ENCODE measurements at places on chromosomes 4 and X.

DNA sequence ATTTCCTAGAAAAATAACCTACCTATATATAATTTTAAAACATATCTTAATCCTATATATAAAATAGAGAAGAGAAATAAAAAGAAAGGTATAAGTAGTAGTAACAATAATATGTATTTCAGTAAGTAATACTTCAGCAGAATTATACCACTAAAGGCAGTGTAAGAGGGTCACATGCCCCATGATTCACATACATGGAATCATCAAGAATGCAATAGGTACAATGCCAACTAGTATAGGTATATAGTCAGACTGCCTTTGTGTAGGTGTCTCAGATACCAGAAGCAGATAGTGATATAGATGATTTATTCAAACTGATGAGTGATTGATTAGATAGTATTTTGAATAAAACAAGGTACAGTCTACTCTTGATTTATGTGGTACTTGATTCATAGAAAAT, 9.4 kb downstream of the AIMP1 start:
- no peak for DNase-seq

- no peak for DNase-seq
Measured at GRCh38 chr4:180675359-180675650, 1567.9 kb upstream of the TENM3 start.

GRCh38 chr4:93359586-93359985, 469.0 kb upstream of the ATOH1 start:
- DNase-seq, result no peak

DNA sequence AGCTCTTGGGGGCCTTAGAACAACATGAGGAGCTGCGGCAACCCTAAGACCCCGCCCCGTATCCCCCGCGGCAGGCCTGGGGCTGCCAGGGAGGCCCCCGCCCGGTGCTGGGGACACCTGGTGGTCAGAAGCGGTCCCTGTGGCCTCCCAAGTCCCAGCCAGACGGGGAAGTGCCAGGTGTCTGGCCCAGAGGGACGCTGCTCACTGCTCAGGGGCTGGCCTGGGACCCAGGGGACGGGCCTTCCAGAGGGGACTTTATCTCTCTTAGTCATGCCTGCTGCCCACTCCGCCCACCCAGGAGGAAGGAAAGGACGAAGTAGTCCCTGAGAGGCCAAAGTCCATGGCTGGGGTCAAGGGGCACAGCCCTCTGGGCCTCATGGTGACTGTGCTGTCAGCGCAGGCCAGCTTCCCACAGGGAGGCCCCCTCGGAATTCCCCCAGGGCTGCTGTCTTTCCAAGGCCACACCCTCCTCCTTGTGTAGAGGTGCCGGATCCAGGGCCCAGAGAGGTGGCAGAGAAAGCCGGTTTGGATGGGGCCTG, 31.0 kb upstream of the HTRA3 start:
- no peak for DNase-seq

GRCh38 chr4:22482250-22483127, 33.4 kb downstream of the ADGRA3 start:
- DNase-seq, result no peak

GRCh38 chrX:147917700-147918695, 6.3 kb downstream of the FMR1 start:
- DNase-seq, result no peak

- no peak for DNase-seq
Measured at GRCh38 chrX:11472381-11472780, 179.2 kb downstream of the AMELX start.

DNA sequence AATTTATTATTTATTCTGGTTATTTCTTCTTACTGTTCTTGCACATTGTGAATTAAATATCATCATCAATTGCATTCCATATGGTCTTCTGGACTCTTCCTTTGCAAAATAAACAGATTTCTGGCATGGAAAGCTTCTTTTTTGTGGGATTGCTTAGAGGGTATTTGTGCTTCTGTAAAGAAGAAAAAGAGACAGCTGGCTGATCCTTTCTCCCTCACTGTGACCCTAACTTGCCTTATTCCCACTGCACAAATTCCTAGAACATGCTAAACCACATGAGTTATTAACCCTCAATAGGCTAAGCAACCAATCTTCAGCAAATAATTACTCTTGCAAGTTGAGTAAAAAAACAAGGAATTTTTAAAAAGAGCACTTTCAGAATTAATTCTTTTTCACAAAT, 23.8 kb upstream of the LRCH2 start:
- DNase-seq, result no peak

- no peak for DNase-seq
Measured at GRCh38 chrX:122196343-122196742, 987.7 kb upstream of the GRIA3 start.

DNA sequence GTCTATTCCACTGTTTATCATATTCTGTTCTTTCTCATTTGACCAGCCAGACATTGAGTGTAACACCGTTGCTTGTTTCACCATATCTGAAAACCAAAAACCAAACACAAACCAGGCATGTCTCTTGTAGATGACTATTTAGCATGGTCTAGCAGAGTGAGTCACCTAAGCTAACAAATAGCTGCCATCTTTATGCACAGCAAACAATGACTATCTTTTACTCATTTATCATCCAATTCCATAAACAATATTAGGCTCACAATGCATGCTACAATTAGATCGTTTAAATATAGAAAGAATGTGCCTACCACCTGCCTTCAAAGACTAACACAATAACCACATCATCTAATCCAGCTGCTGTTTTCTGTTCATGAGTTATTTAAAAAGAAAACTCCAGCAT, 495.4 kb downstream of the PCDH19 start:
- DNase-seq, result no peak

DNA sequence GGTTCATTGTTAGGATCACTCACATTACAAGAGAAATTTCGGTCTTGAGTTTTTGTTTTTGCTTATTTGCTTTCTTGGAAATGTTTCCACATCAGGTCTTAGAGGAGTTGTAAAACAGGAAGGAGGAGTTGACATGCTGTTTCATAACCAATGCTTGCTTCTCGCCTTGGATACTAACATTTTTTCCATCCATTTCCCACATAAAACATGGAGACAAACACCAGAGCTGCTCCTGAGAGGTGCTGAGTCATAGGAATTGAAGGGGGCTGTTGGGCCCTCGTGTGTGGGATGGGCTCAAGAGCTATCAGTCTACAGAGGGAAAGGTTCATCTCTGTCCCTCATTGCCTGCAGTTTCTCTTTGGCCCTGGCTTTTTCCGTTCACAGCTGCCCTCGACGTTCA, 29.9 kb downstream of the TBL1X start:
- no peak for DNase-seq

GRCh38 chr4:65667506-65668041, 2.7 kb downstream of the EPHA5 start:
- DNase-seq, result no peak

GRCh38 chr4:113113151-113113550, 63.7 kb downstream of the ANK2 start:
- no peak for DNase-seq

DNA sequence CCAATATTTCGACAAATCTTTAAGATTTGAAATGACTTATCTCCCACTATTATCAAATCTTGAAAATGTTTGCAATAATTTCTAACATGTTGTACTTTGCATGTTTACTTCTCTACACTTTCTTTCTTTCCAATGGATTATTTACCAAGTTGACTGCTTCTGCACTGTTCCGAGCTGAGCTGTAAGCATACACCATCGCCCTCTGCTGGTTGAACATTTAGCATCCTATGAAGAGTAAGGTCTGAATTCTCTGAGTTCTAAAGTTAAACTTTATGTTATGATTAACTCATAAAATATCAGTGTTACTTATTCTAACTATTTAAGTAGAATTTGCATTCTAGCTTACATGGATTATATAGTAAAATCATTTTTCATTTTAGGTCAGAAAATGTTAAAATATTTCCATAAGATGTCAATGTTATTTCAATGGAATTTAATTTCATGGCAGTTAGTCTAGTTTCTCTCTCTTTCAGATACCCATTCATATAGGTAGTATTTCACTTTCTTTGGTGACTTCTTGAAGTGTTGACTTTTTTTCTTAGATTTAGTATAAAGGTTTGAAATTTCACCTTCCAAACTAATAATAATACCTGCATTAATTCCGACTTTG, 137.4 kb downstream of the DKK2 start:
- no peak for DNase-seq

DNA sequence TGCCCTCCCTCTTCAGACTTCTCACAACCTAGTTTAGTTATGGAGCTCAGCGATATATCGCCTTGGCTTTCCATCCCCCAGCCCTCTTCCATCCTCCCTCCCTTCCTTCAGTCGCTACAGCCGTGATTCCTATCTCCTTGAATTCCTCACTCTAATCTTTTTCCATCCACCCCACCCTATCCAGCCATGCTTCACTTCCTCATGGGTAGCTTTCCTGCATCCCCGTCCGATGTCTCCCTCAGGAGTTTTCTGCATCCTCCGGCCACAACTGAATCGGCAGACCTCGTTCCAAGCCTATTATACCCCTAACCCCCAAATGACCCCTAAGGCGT, 456 bp downstream of the SNX12 start:
- DNase-seq, result no peak

- DNase-seq, result no peak
Measured at GRCh38 chr4:83112231-83112630, 2.3 kb downstream of the PLAC8 start.

DNA sequence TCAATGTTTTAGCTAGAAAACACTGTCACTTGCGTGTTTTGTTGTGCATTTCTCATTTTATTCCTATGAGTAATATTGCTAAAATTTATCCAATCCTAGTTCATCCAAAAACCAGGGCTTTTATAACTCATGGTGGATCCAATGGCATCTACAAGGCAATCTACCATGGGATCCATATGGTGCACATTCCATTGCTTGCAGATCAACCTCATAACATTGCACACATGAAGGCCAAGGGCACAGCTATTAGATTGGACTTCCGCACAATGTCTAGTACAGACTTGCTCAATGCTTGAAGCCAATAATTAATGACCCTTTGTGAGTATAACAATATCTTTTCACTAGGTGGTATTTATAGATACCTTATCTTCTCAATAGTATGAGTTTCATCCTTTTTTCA, 57.2 kb upstream of the UGT2B7 start:
- DNase-seq, result no peak

DNA sequence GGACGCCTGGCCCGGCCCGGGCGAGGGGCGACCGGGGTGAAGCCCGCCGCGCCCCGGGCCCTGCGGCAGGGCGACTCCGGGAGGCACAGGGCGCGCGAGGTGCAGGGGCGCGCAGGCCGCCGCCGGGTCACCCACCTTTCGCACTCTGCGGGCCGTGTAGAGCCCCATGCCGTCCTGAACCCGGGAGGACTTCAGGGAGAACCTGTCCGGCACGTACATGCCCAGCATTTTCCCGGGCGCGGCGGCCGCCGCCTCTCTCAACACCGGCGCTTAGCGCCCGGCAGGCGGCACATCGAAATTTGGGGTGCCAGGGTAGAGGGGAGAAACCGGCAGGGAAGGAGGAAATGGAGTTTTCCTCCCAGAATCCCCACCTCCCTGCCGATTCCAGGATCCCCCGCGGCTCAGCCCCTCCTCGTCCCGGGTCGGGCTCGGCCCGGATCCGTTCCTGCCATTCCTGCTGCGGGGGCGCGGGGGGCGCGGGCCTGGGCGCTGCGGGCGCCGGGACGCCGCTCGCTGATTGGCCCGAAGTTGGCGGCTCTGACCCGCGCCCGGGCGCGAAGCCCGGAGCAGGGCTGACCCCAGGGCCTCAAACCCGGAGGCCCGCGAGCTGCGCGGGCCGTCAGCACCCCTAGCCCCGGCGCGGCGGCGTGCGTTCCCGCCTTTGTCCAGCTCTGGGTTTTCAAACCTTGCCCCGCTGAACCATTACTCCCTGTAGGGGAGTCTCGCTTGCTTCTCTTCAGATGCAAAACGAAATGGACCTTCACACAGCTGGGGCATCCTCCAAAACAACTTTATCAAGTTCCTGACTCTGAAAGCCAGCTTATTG, at the start of gene PRDM5:
Gene PRDM5, minus strand, starts transcription at position 346 of the 826 bp plus-strand sequence. Its CDS starts 118 bp downstream, at position 228.
- no peak for DNase-seq

- DNase-seq, result no peak
Measured at GRCh38 chr4:6767386-6767747, 15.2 kb upstream of the KIAA0232 start.

- DNase-seq, result no peak
Measured at GRCh38 chrX:20711366-20711765, 444.7 kb upstream of the RPS6KA3 start.

GRCh38 chr4:12458621-12459020, 1025.5 kb downstream of the RAB28 start:
- DNase-seq, result no peak

DNA sequence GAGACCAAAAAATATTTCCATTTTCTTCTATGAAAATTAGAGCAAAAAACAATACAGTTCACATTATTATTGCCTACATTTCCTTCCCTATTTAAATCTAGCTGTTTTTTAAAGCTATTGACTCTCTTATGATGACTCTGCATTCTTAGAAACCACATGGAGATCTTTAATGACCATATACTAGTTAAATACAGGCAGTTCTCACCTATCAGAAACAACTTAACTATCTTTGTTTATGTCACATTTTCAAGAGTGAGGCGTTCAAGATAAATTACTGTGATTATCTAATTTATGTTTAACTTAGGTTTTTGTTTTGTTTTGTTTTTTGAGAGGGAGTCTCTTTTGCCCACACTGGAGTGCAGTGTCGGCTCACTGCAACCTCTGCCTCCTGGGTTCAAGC, 3.0 kb downstream of the CISD2 start:
- no peak for DNase-seq

GRCh38 chr4:40550948-40551462, 78.7 kb downstream of the RBM47 start:
- no peak for DNase-seq

GRCh38 chr4:61841714-61842113, 641.6 kb downstream of the ADGRL3 start:
- DNase-seq, result no peak

GRCh38 chr4:175789647-175790046, 22.4 kb downstream of the GPM6A start:
- DNase-seq, result no peak

- DNase-seq, result no peak
Measured at GRCh38 chr4:30714408-30715031, 5.6 kb upstream of the PCDH7 start.

GRCh38 chr4:3636646-3637320, 104.6 kb upstream of the LRPAP1 start:
- no peak for DNase-seq

DNA sequence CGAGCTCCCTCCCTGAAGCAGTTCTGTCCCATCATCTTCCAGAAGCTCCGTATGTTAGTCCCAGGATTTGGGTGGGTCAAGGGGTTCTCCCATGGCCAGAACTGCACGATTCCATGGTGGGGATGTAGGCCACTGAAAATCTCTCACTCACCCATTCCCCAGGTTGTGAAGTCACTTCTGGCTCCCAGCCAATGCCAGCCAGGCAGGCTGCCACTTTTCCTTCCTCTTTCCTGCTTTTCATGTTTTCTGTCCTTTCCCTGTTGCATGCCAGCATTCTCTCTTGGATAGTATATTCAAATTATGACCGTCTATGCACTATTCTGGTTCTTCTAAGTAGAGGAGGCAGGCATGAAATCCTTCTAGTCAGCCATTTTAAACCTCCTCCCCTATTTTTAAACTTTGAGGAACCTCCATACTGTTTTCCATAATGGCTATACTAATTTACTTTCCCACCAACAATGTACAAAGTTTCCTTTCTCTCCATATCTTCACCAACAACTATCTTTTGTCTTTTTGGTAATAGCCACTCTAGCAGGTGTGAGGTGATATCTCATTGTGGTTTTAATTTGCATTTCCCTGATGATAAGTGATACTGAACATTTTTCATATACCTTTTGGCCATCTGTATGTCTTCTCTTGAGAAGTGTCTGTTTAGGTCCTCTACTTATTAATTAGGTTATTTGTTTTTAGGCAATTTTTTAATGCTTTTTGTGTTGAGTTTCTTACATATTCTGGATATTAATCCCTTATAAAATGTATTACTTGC, 182.1 kb upstream of the TET2 start:
- no peak for DNase-seq
